Activated naive CD8-positive, alpha-beta T cell treated with anti-CD3 and anti-CD28 coated beads, Interleukin-2, amount 10 ng/mL, durations not matched to agents 7 days and 5 days (primary cell): ENCODE measurements at places on chromosomes 4 and X.

DNA sequence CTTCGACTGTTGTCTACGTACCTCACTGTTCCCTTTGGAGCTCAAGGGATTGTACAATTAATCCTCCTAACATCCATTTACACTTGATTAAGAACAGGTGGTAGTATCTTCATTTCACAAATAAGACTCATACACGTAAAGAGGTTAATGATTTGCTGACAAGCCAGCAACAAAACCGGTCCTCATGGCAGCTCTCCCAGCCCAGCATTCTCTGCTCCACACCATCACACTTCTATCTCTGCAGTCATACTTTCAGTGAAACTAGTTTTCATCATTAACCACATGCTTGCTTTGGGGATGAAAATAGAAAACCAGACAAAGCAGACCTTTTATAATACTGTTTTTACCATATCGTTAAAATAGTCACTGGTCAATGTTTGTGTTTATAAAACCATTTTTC lies 28.7 kb upstream of the CASK start:
- DNase-seq: no peak

- DNase-seq: no peak
Measured at GRCh38 chrX:39953879-39954278, 143.9 kb downstream of the BCOR start.

DNA sequence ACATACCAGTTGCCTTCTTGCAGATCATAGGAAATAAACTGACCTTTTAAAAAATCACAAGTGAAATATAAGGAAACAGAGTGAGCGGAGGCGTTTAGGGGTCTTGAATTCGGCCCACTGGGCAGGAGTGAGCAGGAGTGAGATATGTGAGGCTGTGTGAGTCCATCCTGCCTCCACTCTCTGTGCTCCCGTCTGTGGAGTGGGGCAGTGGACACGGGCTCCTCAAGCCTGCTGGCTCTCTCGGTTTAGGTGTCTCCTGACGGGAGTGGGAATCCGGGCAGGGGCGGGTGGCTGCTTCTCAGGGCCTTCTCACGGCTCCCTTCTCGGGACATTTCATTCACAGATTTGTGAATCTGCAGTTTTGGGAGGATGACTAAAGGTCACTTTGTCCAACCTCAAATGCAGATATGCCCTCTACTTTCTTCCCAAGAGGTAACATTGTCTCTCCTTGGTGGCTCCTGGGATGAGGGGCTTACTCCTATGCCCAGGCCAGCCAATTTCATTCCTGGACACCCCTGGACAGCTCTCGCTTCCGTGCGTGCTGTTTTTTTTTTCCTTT lies 27.6 kb downstream of the CYTL1 start:
- DNase-seq: no peak

DNA sequence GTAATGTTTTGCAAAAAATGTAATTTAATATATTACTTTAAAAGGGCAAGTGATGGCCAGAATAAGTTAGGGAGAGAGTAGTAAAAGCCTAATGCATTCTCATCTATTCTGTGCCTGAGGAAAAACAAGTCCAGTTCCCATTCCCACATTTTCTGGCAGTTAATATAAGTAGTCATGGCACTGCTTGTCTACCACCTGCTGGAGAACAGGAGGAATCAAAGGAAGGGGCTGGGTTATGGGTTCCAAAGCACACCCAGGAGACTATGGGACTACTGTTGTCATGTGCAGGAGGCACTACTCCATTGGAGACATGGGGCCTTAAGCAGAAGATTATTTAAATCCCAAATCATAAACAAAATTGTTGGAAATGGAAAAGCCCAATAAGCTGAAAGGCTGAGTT lies 2618.6 kb downstream of the ARAP2 start:
- no peak for DNase-seq

- DNase-seq: no peak
Measured at GRCh38 chr4:83269256-83269655, 15.3 kb downstream of the COQ2 start.

DNA sequence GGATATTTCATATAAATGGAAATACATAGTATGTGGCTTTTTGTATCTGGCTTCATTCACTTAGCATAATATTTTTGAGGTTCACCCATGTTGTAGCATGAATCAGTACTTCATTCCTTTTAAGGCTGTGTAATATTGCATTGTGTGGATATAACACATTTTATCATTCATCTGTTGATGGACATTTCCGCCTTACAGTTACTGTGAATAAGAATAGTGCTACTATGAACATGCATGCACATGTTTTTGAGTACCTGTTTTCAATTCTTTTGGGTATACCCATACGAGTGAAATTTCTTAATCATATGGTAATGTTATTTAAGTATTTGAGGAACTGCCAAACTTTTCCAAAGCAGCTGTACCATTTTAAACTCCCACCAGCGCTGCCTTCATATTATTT lies 539.6 kb upstream of the DIPK2B start:
- no peak for DNase-seq

- DNase-seq: no peak
Measured at GRCh38 chr4:53541577-53542206, 49.6 kb downstream of the LNX1 start.

- DNase-seq: no peak
Measured at GRCh38 chrX:97074400-97074799, 190.7 kb downstream of the RPA4 start.

DNA sequence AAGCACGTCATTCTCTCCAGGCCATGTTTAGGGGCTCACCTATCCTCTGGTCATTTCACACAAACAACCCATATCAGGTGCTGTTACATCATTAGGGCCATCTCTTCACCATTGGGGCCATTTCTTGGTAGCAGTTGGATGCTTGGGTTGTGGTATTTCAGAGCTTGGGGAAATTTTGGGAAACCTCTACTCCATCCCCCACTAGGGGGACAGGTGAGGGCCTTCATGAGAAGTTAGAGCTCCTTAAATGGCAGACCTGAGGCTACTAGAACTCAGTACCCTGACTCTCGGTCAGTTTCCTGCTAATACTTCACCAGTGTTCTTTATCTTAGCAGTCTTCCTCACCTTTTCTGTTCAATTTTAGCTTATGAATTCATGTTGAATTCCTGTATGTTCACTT lies 50.2 kb downstream of the ZNF827 start:
- DNase-seq: no peak

GRCh38 chrX:100379388-100379986 lies 30.6 kb downstream of the PCDH19 start:
- no peak for DNase-seq

DNA sequence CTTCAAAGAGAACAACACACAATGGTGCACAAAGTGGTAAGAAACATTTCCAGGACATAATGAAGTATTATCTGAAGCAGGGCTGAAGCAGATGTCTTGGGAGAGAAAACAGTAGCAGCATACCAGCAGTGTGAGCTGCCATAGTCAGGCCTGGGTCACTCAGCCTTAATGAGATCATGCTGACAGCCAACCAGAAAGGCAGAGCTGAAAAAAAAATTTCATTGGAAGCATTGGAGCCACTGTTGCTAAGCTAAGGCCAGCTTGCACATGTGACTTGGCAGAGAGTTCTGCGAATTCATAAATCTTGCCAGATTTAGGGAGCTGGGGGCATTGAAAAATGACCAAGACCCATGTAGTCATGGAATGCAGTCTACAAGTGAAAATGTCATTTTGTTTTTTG lies 444.0 kb upstream of the PITX2 start:
- DNase-seq: no peak

DNA sequence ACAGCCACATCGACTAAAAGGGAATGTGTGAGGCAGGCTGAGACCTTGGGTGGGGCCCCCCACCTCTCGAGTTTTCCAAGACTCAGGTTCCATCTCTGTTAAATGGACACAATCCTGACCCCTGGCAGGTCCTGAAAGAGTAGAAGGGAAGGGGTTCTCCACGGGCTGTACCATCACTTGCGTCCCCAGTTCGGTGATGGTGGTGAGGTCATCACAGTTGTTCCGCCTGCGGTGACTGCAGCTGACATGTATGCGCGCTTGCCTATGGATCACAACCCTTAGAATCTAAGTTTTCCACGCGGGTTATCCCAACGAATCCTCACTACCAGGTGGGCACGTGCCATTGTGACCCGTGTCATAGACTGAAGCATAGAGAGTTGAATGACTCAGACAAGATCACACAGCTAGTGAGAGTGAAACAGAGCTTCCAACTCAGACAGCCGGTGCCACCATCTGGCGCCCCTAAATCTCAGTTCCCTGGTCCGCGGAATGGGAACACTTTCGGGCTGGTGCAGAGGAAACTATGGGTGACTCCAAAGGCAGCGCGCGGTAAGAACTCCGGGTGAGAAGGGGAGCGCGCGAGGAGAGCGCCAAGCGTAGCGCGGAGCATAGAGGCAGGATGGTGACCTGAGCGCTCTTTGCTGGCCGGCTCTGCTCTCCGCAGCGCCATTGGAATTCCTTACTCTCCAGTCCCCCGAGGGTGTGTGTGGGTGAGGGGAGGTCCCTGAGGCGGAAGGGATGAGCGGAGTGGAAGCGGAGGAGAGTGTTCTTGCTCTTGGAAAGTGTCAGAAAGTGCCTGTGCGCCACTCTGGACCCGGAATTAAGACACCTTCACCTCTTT lies 10.5 kb downstream of the MSX1 start:
- no peak for DNase-seq

GRCh38 chr4:8602686-8603430 lies 10.3 kb downstream of the CPZ start:
- no peak for DNase-seq

DNA sequence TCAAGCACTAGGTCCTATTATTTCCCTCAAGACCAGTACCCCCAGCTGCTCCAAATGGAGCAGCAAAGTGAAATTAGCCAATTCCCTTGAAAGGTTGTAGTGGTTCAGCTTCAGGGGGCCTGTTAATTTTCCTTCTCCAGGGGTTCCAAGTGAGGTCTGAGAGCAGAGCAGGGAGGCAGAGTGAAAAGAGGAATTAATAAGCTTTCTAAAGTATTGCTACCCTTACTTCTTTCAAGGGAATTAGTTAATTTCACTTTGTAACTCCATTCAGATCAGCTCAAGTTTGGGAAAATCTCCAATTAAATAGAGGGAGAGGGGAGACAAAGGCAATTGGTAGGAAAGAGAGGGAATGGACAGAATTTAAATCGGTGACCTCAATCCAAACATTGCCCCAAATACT lies 78.7 kb upstream of the SLC7A11 start:
- DNase-seq: no peak

- DNase-seq: no peak
Measured at GRCh38 chrX:119009071-119009470, 34.7 kb downstream of the LONRF3 start.

GRCh38 chrX:314781-315595 lies 3.6 kb downstream of the GTPBP6 start:
- DNase-seq: no peak

GRCh38 chrX:153488231-153488914 lies 6.4 kb upstream of the BGN start:
- DNase-seq: no peak

- DNase-seq: no peak
Measured at GRCh38 chrX:153973127-153974002, 811 bp downstream of the TMEM187 start.

- no peak for DNase-seq
Measured at GRCh38 chrX:68084765-68085164, 348.5 kb downstream of the OPHN1 start.

- no peak for DNase-seq
Measured at GRCh38 chr4:2264481-2265041, 2.7 kb upstream of the MXD4 start.

GRCh38 chrX:2228536-2228935 lies 272.2 kb downstream of the DHRSX start:
- no peak for DNase-seq

GRCh38 chr4:159829184-159829583 lies 726.3 kb downstream of the RAPGEF2 start:
- no peak for DNase-seq

GRCh38 chr4:74435296-74435695 lies 9.6 kb upstream of the AREG start:
- no peak for DNase-seq
